DMS 273 treated with DMSO at 0.1 percent for 48 hours (cell line): ENCODE measurements at places on chromosomes 12 and 14.

DNA sequence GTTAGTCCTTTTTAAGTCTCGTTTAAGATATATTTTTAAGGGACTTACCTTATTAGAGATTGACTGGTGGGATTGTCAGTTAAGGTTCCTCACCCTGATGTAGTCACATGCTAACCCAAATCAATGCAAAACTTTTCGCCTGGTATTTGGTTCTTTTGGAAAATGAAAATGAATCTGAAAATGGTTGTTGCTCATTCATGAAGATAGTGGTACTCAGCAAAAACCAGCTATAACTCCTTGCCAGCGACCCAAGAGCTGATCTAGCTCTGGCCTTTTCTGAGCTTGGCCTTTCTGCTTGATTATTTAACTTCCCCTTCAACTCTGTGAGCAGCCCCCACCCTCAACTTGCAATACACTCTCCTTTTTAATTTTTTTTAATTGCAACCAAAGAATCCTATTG lies 85.0 kb upstream of the GTF2A1 start:
- DNase-seq, result no peak

DNA sequence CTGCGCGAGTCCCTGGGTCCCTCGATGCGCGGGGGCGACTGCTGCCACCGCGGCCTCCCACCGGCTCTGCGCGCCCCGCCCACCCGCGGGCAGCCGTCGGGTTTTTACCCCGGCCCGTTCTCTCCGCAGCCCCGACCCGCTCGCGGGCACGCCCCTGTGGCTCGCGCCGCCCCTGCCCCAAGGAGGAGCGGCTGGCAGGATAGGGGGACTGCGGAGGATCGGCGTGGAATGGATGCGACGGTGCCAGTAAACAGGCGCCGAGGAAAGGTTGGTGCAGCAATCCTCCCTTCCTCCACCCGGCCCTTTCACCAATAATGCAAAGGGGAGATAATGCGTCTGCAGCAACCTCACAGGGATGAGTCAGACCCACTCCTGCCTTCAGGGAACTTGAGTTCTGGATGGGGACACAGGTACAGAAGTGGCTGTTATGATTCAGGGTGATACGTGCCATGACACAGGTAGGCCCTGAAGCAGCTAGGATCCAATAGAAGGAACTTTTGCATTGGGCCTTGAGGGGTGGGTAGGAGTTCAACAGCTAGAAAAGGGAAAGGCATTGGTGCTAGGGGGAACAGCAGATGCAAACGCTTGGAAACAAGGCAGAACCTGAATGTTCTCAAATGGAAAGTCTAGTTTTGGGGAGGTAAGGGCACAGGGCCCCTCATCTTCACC lies 554 bp upstream of the DEGS2 start:
- no peak for DNase-seq

DNA sequence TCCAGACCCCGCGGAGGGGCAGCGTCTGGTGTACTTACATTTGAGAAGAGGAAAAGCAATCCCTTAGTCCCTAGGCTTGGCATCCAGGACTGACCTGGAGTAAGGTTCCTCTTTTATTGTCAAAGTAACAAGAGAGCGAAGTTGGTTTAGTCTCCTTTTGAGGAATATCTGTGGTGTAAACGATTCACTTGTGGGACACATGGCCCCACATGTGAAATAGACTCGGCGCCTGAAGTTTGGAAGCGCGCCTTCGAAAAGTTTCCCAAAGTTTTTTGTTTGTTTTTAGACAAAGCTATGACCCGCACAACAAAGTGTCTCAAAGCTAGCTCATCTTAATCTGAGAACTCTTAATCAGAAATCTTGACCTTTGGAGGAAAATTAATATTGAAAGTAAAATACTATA lies 744 bp downstream of the STYX start:
- DNase-seq, result no peak

- no peak for DNase-seq
Measured at GRCh38 chr14:103094406-103095209, at the start of gene EXOC3L4. Gene EXOC3L4, plus strand, starts transcription at chr14:103094725. Its CDS starts 5,495 bp downstream, at chr14:103100220.

GRCh38 chr12:46367351-46368029 lies 5.1 kb downstream of the SLC38A2 start:
- no peak for DNase-seq

- no peak for DNase-seq
Measured at GRCh38 chr14:100762901-100763300, 36.2 kb downstream of the DLK1 start.

DNA sequence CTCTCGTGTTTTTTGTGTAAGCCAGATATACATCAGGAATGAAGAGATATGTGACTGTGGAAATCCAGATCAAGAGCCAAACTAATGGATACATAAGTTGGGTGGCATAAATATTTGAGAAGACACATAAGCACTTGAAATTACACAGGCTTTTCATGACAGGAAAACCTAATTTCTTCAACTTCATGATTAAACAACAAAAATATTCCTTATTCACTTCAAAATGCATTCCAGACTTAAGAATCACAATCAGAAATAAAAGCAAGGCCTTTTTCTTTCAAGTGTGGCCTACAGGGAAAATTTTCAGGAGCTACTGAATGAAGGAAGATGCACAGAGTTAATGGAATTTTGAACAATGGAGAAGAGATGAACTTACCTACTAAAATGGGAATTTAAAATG lies 515.6 kb downstream of the FOXG1 start:
- no peak for DNase-seq

- DNase-seq, result no peak
Measured at GRCh38 chr14:56694609-56695008, 115.0 kb downstream of the TMEM260 start.

DNA sequence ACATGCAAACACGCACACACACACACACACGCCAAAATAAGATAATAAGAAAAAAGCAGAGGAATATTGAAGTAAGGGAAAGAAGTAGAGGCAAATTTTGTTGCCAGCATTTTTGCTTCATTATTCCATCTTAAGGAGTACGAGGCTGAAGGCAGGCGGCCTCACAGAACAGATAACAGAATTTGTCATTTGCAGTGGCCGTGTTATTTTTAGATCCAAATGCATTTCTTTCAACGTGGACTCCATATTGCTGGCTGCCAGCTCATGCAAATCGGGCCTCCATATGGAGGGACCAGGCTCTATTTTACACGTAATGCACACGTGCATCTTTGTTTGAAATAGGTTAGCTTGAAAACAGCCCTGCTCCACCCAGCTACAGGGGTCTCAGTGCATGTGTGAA lies 172.9 kb downstream of the RBM19 start:
- DNase-seq, result no peak

DNA sequence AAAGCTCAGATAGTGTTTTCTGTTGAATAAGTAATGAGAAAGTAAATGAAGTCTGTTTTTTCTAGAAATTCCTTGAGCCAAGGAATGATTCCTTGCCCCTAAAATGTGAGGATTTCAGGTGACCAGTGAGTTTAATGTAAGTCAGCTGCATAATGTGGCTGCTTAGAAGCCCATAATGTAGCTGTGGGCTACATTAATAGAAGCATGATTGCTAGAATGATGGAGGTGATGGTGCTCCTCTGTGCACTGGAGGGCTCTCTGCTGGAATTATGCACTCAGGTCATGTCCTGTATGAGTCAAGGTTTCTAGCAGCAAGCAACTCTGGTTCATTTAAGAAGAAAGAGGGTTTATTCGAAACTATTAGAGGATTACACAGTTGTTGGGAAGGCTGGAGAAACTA lies 19.6 kb upstream of the PWP1 start:
- no peak for DNase-seq

DNA sequence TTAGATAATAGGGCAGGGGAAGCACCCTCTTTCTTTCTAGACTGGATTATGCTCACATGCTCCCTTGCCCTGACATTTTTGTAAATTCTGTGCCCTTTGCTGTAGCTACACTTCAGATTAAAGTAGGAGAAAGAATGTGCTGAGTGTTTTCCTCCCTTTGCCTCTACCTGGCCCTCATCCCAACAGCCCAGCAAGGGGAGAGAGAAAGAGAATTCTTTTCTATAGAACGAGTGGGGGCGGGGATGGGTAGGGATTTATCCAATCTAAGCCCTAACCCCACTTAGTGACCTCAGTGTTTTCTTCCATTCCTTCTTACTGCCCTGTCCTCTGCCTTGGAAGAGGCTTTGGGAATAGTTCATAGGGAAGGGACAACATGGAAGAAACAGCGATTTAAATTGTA lies 13.5 kb downstream of the GPR84 start:
- no peak for DNase-seq

GRCh38 chr12:47755655-47756562 lies 2.8 kb downstream of the RAPGEF3 start:
- DNase-seq, result no peak

- no peak for DNase-seq
Measured at GRCh38 chr12:53585448-53586125, 40.6 kb downstream of the ATF7 start.

- DNase-seq, result no peak
Measured at GRCh38 chr12:87667378-87667777, 361.8 kb downstream of the C12orf50 start.

- DNase-seq, result no peak
Measured at GRCh38 chr12:7403466-7403865, 40.5 kb downstream of the CD163L1 start.

DNA sequence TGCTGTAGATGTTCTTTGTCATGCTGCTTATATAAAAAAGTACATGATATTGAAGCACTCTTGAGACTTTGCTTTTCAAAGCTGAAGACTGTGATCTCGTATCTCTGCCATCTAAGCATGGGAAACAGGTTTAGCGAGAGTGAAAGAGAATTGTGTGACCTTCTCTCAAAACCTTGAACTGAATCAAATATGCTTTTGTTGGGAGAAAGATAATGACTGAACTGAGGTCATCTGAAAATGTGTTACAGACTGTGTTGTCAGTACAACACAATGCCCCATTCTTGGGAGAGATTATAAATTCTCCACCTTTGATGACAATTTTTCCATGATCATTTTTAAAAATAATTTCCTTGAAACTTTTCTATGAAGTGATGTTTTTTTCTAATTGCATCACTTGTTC lies 272.1 kb upstream of the SEL1L start:
- no peak for DNase-seq

DNA sequence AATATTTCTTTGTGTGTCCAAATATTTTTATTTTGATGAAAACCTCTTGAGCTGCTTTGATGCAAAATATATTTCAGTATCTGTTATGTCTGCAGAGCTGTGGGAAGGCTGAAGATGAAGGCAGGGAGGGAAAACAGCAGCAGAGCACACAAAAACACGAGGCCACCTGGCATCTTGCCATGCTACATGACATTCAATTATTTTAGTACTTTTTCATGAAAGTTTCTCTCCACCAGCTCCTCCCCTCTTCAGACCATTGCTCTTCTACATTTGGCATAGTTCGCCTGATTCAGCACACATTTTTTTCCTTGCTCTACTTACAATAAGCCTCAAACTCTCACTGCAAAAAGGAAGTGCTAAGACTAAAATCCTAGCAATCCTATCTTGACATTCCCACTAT lies 4.6 kb upstream of the ALX1 start:
- no peak for DNase-seq

- no peak for DNase-seq
Measured at GRCh38 chr12:39327965-39328364, 115.0 kb downstream of the KIF21A start.

DNA sequence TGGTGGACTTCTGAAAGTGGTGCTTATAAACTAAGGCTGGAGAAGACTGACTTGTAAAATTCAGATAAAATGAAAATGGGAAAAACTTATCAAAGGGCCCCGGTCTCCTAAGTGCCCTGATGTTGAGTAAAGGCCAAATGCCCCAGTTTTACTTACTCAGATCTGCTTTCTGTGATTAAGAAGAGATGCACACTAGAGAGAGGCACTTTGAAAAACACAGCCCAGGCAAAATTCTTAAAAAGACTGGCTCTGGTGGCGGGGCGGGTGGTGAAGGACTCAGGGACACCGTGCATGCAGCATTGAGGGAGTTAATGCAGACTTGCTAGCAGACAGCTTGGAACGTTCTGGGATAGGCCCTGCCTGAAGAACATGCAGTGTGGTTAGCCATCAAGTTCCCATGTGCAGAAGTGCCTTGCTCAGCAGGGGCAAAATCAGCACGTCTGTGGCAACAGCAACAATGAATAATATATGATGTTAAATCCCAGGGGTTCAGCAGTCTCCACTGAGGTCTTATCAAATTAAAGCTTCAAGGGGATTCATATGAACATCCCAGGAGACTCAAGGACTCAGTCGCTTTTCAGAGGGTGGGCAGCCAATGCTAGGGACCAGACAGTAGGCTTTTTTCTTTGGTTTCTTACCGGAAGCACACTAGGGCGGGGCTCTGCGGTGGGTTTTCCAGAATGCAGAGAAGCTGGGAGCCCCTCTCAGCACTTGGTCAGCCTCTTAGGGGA lies 105.0 kb downstream of the DAD1 start:
- no peak for DNase-seq

- no peak for DNase-seq
Measured at GRCh38 chr14:70177081-70177800, 11.5 kb downstream of the SLC8A3 start.

DNA sequence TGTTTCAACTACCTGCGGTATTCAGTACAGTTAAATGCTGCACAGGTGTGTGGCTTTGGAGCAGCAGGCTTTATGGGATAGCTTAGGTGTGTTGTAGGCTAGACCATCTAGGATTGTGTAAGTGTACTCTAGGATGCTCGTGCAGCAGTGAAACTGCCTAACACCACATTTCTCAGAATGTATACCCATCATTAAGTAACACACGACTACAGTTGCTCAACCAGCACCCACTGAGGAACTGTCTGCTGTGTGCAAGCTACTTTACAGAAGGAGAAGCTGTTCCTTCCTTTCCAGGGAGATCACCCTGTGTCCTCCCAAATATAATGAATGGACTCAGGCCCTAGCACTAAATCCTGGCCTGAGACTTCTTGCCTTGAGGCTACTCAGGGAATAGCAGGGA lies 94.8 kb downstream of the SLC24A4 start:
- DNase-seq, result no peak

- no peak for DNase-seq
Measured at GRCh38 chr14:22231018-22231417, 358.0 kb downstream of the DAD1 start.

DNA sequence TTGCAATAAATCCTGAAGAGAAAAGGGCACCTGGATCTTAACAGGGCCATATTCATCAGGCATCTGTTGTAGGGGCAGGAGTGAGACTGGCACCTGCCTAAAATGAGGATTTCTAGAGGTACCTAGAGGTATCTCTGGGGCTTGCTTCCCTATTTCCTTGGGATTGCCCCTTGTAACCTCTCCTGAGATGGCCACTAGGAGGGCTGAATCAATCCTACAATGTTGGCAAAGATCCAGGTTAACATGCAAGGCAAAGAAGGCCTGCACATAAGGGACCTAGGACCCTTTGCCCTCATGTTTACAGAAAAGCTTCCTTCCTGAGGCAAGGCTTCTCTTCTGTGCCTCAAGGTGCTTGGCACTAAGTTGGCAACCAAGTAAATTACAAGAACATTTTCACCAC lies 25.8 kb upstream of the CLEC4E start:
- DNase-seq, result no peak

GRCh38 chr12:115660211-115660805 lies 617.2 kb downstream of the MED13L start:
- DNase-seq, result no peak

- no peak for DNase-seq
Measured at GRCh38 chr14:66099931-66100330, 386.2 kb upstream of the CCDC196 start.

DNA sequence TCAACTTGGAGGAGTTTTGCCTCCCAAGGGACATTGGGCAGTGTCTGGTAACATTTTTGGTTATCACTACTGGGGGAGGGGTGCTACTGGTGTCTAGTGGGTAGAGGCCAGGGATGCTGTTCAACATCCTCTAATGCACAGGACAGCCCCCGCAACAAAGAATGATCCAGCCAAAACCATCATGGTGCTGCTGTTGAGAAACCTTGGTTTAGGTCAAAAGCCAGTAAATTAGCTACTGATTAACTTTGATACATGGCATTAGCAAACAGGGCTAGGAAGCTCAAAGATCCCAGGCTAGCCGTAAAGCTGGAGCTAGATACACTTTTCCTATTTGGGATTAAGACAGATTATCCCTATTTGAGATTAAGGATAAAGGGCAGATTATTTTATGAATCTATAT lies 8.8 kb downstream of the ALKBH2 start:
- DNase-seq, result no peak
